ENCODE measurements at places on chromosomes 3 and 15. TPM values are rescaled to one million over a fixed set of nuclear protein-coding genes. Genes with fewer than 3 reads are reported as not detected.

DNA sequence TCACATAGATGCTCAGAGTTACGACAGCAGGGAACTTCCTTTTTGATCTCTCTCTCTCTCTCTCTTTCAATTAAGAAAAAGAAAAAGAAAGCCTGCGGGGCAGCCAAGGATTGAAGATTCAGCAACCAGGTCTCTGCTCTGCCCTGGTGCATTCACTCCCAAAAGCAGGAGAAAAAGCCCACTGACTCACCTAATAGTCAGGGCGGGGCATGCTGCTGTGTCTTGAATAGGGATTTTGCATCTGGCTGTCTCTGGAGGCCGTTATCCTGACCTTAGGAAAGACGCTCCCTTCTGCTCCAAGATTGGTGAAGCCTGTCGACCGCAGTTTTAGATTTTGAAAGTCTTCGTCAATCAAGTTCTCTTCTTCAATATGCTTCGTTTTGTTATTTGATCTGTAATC, 20.8 kb upstream of the ITGB5 start:
- H3K36me3 ChIP-seq: no peaks in the 10 kb centered on the region
- no peak overlapping the region for H3K4me3 ChIP-seq
- H3K27ac ChIP-seq: no peak overlapping the region
- peaks cover 3% of the 10 kb centered on the region for H3K27me3 ChIP-seq

GRCh38 chr3:50687127-50687751, 12.5 kb downstream of the DOCK3 start:
- DNase-seq: no peak
- peaks cover 10% of the 10 kb centered on the region for H3K27me3 ChIP-seq
- no peak overlapping the region for H3K27ac ChIP-seq
- peaks cover 7% of the 10 kb centered on the region for H3K36me3 ChIP-seq
- H3K4me1 ChIP-seq: peaks cover 16% of the 10 kb centered on the region
- no peak overlapping the region for H3K4me3 ChIP-seq

SST gene
- 5.6 TPM for total RNA-seq

ASB14 gene
- not detected for total RNA-seq
